Heart left ventricle (tissue), 16 donors: ENCODE measurements at places on chromosomes 11 and 22. TPM values are rescaled to one million over a fixed set of nuclear protein-coding genes. Genes with fewer than 3 reads are reported as not detected.

- DNase-seq = peak; percentile 35
Observed at GRCh38 chr11:14413307-14414069, 54.5 kb upstream of the RRAS2 start.

DNA sequence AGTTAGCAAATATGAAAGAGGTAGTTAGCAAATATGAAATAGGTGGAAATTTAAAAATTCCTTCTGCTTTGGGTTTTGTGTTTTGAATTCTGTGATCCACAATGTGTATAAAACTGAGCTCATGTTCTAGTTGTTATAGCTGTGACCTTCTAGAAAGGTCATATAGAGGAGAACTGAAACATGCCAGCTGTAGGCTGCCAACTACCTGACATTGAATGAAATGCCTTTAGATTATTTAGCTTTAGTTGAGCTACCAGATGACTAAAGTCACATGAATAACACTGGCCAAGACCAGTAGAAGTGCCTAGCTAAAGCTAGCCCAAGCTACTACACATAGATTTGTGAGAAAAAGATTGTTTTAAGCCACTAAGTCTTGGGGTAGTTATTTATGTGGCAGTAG is 5.8 kb upstream of the TCN1 start:
- no peak for DNase-seq

- DNase-seq = no peak
Observed at GRCh38 chr11:76206077-76206326, 300 bp downstream of the WNT11 start.

The TSPAN4 gene
- 31.2 TPM for polyA plus RNA-seq

The ACRV1 gene
- not detected for polyA plus RNA-seq

The ADAMTS8 gene
- polyA plus RNA-seq = 0.30 TPM
